ENCODE measurements at places on chromosomes 2 and 18. TPM values are rescaled to one million over a fixed set of nuclear protein-coding genes. Genes with fewer than 3 reads are reported as not detected.

Gene C2orf80
- total RNA-seq, result not detected

Gene FEV
- not detected for total RNA-seq

Gene ST6GAL2
- total RNA-seq, result not detected

Gene MC4R
- total RNA-seq, result 0.77 TPM

Gene DSG1
- not detected for total RNA-seq

Gene REEP1
- total RNA-seq, result not detected

Gene GREB1L
- total RNA-seq, result 0.33 TPM

Gene ALPG
- total RNA-seq, result not detected

Gene EGR4
- not detected for total RNA-seq

Gene DOCK10
- 64.0 TPM for total RNA-seq

Gene DNAJC5G
- total RNA-seq, result not detected

Gene SLC19A3
- total RNA-seq, result 7.9 TPM

Gene CCDC102B
- total RNA-seq, result 1.00 TPM

Gene SPDYA
- total RNA-seq, result 0.34 TPM

Gene HOXD9
- total RNA-seq, result not detected

Gene GPR45
- total RNA-seq, result not detected

Gene MTCL1
- 9.7 TPM for total RNA-seq

Gene MC5R
- total RNA-seq, result not detected

Gene IL1RN
- total RNA-seq, result not detected

Gene CD226
- total RNA-seq, result 1.0 TPM

Gene GALNT14
- total RNA-seq, result 29.8 TPM

Gene ADGRF3
- under 0.01 TPM for total RNA-seq

Gene DOK6
- under 0.01 TPM for total RNA-seq

Gene SERPINB2
- total RNA-seq, result 2.2 TPM

Gene POTEI
- not detected for total RNA-seq

Gene UGT1A10
- total RNA-seq, result not detected

Gene CRYBA2
- total RNA-seq, result 0.34 TPM

Gene MDH1B
- 0.67 TPM for total RNA-seq

Gene SH3RF3
- total RNA-seq, result 2.3 TPM

Gene FBLN7
- 0.69 TPM for total RNA-seq

Gene SPP2
- not detected for total RNA-seq

Gene CYRIA
- total RNA-seq, result under 0.01 TPM

Gene TEX44
- not detected for total RNA-seq

Gene ZSWIM2
- total RNA-seq, result not detected

Gene GMPPA
- 59.5 TPM for total RNA-seq

Gene IWS1
- total RNA-seq, result 29.9 TPM

Gene CPLX4
- not detected for total RNA-seq

Gene ESPNL
- total RNA-seq, result not detected

Gene SLC9A4
- not detected for total RNA-seq

Gene GYPC
- 135 TPM for total RNA-seq

Gene FLACC1
- total RNA-seq, result 2.0 TPM

Gene CHAC2
- 10.5 TPM for total RNA-seq

Gene GPAT2
- total RNA-seq, result under 0.01 TPM

Gene TMEM247
- not detected for total RNA-seq

Gene B3GNT7
- 1.2 TPM for total RNA-seq

Gene IL36G
- not detected for total RNA-seq

Gene GKN2
- not detected for total RNA-seq

Gene MALL
- total RNA-seq, result 19.1 TPM

Gene WDR75
- 54.5 TPM for total RNA-seq

Gene CNTNAP5
- total RNA-seq, result under 0.01 TPM

Gene VSNL1
- total RNA-seq, result 0.34 TPM

Gene CD302
- 5.0 TPM for total RNA-seq

Gene IKZF2
- total RNA-seq, result 3.8 TPM

Gene PROKR1
- not detected for total RNA-seq

Gene ITGAV
- total RNA-seq, result 77.9 TPM

Gene TACR1
- total RNA-seq, result not detected

Gene VWA3B
- not detected for total RNA-seq

Gene TSPYL6
- not detected for total RNA-seq
